HEK293T (cell line): ENCODE measurements at places on chromosomes 6 and 20.

GRCh38 chr6:36821581-36822335 is 17.5 kb downstream of the CPNE5 start:
- DNase-seq: no peak

- DNase-seq: no peak
Observed at GRCh38 chr6:12369781-12370262, 79.7 kb downstream of the EDN1 start.

GRCh38 chr20:58141971-58142842 is 86.2 kb downstream of the ANKRD60 start:
- no peak for DNase-seq

DNA sequence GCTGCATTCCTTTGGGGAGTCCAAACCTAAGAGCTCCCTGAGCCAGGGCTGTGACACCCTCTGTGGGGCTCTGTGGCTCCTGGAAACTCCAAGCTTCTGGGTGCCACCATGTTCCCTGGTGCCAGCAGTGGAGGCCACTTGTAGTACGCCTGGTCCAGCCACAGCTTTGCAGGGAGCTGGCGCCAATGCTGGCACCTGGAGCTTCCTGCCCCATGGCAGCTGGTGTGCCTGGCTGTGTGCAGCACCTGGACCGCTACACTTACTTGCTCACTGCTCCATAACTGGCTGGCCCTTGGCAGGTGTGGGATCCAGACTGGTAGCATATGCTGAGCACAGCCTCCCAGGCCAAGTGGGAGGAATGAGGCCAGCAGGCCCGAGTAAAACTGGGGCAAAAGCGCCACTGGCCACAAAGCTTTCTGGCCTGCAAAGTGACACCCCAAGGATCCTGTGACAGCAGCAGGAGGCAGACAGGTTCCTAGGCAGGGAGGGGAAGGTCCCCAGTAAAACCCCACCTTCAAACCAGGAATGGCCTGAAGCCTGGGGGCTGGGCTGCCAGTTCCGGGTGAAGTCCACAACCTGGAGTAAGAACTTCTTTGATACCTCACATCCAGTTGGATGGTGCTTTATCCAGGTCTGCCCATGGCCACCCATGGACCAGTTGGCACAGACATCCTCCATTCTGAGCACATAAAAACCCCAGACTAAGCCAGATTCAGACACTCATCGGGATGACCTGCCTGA is 461.0 kb downstream of the TBC1D32 start:
- no peak for DNase-seq

GRCh38 chr6:106820412-106820852 is 154.1 kb downstream of the CD24 start:
- no peak for DNase-seq

- no peak for DNase-seq
Observed at GRCh38 chr20:4512891-4513550, 208.7 kb upstream of the PRND start.

GRCh38 chr6:131038597-131039344 is 24.3 kb downstream of the EPB41L2 start:
- DNase-seq: no peak

DNA sequence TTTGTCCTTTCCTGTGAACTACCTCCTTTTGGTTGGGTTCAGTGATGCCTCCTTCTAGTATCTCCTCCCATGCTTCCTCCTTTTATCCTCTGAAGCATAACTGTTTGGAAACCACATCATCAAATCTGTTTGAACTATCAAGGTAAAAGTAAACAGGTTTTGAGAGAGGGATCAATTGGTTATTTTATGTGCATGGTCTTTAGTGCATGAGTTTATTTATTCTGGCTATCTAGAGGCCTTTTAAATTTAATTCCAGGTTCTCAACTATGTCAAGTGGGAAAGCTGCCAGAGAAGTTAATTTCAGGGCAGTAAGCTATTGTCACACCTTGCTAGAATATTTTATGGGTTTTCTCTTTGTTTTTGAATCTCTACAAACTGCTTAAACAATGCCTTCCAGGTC is 54.1 kb downstream of the WASF1 start:
- DNase-seq: no peak

GRCh38 chr6:159257846-159258245 is 88.6 kb downstream of the FNDC1 start:
- DNase-seq: no peak

DNA sequence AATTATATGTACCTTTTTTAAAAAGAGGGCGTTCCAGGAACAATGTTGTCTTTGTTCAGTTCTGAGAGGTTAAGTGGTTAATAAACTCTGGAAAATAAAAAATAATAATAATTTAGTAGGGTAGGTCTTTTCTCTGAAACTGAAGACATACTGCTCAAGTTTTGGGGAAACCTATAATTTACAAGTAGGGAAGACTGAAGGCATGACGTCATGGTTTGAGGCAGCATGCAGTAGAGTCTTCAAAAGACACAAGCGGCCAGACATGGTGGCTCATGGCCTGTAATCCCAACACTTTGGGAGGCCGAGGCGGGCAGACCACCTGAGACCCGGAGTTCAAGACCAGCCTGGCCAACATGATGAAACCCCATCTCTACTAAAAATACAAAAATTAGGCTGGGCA is 14.0 kb downstream of the STAU1 start:
- no peak for DNase-seq

DNA sequence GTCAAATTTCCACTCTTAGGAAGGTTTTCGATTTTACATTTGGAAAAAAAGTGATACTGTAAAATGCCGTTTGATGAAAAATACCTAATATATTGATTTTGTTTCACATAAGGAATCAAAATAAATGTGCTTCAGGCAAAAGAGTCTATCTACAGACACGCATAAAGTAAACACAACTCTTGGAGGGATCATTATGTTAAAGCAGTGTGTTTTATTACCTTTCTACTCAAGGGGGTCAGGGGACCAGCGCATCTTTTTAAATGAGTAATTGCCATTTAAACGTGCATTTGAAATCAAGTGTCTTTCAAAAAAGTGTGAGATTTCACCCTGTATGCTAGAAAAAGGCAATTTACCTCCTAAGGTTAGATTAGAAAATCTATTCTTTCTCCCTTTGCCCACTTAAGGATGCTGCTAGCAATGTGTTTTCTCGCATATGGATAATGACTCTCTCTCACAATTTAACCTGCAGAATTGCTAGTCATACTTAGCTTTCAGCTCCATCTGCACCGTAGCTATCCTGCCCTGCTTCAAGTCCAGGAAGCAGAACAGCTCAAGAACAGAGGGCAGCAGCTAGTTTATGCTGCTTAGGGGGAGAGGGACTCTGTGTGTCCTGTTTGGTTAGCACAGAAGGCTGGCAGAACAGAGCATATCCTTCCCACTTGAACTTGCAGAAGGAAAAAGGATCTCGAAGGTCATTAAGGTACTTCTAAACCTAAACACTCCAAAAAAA is 35.0 kb downstream of the NKAIN2 start:
- peak; percentile 21 for DNase-seq

- DNase-seq: no peak
Observed at GRCh38 chr20:1086277-1087213, 31.9 kb upstream of the PSMF1 start.

GRCh38 chr6:3226042-3226441 is 1.4 kb downstream of the TUBB2B start:
- no peak for DNase-seq

DNA sequence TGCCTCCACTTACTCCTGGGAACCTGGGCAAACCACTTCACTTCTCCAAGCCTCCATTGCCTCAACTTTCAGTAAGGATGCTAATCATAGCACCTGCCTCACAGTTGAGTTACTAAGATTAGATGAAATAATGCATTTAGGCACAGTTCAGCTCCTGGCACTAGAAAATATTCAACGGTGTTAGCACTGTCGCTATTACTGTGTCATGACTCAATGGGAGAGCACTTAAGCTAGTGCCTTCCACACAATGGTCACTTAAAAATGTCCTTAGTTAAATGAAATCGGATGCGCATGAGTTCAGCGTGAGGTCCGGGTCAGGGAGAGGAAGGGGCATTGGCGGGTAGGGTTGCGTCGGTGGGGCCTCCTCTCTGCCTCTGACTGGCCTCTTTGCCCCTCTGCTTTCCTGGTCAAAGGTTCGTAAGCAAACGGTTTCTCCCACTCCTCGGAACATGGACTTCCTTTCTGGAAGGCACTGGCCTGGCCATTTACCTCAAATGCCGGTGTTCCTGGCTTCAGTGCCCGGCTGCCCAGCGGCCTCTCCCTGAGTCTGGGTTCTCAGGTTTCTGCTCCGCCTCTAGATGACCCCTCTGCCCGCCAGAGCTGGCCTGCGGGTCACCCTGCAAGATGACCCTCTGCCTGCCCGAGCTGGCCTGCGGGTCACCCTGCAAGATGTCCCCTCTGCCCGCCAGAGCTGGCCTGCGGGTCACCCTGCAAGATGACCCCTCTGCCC is 123.8 kb upstream of the QKI start:
- DNase-seq: no peak

GRCh38 chr6:133055441-133055966 is 185.7 kb upstream of the EYA4 start:
- no peak for DNase-seq

DNA sequence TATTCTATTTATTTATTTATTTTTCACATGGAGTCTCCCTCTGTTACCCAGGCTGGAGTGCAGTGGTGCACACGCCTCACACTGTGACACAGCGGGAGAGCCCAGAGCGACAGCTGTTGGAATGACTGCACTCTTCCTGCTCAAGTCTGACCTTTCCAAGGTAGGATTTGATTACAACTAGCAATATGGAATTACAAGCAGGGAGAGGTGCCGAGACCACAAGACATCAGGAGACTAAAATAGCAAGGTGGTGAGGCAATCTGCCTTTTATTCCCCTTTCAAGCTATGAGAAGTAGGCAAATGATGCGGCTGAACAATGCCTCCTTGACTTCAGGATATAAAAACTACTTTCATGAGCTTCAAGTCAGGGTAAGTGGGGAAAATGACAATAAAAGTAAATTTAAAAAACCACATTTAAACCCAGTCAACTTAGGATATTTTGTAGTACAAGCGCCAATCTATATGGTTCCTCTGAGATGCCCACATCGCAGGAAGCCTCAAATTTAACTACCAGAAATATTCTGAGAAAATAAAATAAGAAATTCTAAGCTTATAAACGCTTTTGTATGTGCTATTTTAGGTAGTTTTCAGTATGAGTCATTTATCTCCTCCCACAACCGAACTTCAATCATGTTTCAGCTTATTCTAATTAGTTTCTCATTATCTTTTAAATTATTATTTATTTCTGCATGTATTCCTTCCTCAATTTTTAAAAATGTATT is 146.9 kb upstream of the SGK1 start:
- DNase-seq: peak; percentile 60

DNA sequence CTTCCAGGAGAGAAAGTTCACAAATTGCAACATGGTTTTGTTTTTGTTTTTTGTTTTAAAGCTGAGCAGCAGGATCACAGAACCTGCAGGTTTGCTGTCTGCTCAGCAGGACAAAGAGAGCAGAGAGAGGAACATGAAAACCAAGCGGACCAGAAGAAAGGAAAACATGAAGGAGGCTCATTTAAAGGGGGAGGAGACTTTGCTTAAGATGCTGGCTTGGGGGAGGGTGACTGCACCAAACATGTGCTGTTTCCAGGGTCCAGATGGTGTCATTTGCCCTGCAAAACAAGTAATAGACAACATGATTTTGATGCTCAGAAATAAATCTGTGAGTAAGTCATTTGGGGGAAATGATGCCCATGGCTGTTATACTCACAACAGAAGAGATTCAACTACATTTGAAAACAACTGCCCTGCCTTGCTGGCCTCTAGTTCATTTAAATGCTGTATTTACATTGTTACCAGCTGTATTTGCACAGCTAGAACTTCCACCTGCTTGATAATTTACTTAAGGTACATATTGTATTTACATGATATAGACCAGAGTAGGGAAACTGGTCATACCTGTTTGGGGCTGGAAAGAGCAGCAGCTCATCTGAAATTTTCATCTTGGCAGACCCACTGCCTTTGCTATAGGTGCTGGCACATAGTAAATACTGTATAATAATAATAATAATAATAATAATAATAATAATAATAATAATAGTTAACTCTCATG is 32.2 kb upstream of the CHD6 start:
- no peak for DNase-seq

DNA sequence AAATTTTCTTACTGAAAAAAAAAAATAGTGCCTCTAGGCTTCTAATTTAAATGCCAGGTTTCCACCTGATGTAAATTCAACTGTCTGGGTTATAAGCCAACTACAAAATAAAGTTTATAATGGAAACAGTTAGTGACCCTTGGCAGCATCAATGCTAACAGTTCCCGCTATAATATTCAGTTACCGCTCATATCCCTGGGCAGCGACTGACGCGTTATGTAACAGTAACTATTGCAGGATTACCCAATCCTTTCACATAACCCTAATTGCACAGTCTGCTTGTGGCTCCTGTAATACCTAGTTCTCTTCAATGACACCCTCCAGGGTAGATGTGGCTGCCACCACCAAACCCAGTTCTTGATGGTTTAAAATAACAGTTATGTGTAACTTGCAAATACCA is 208.6 kb downstream of the MOXD1 start:
- DNase-seq: no peak

- DNase-seq: peak; percentile 26
Observed at GRCh38 chr6:115544765-115545671, 515.7 kb downstream of the FRK start.

DNA sequence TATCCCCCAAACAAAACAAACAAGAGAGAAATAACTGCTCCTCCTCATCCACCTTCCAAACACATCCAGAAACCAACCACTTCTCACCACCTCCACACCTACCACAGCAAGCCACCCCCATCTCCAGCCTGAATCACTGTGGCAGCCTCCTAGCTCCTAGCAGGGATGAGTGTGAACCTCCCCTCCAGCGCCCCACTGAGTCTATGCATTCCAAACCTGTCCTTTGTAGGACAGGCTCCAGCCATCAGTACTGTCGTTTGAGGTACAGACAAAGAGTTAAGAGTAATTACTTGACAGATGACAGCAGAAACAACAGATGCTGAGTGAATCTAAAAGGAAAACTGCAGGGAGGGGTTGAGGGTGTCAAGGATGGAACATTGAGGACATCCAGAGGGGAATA is 2.4 kb downstream of the METTL24 start:
- no peak for DNase-seq

DNA sequence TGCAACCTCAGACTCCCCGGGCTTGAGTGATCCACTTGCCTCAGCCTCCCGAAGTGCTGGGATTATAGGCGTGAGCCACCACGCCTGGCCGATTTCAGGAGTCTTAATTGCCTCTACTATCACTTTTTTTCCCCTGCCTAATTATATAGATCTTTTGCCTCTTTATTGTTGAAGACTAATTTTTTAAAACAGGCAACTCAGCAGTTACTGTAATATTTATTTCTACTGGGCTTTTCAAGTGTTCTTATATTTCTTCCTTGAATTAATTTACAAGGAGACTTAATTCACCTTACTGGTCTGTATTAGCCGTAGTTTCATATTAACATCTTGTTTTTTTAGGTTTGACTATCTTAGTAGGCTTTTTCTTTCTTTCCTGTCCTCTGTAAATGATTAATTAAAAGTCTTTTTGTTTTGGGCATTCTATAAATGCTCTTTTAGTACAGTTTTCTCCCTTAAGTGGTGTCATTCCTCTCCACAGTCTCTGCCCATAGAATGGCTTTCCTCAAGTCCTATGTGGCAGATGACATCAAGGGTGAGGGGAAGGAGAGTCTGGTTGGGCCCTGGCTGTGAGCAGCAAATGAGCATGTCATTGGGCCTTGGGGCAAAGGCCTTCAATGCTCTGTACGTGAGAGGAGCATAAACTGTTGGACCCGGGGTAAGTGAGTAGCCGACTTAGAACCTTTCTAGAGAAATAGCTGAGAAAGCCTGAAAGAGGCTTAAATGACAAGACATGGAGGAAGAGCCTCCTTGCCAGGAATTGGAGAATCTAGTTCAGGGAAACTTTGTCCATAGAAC is 36.0 kb downstream of the ANKS1A start:
- no peak for DNase-seq
